Spleen (tissue), 13 donors: ENCODE measurements at places on chromosomes 13 and 19. TPM values are rescaled to one million over a fixed set of nuclear protein-coding genes. Genes with fewer than 3 reads are reported as not detected.

The NFILZ gene
- not detected for polyA plus RNA-seq

The FLT1 gene
- polyA plus RNA-seq, result 1.2 TPM

DNA sequence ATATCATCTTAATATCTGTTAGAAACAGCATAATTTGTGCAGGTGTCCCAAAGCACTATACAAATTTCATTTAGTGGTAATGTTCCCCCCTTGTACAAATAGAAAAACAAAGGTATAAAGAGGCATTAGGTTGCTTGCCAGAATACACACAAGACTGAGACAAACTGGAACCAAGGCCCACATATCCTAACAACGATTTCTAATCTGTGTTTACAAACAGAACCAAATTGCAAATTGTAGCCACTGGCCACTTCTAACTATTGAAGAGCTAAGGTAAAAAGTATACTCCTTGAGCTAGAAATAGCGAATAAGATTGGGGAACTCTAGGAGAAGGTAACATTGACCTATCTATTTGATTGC lies 526.1 kb downstream of the KLF12 start:
- no peaks in the 10 kb centered on the region for H3K4me1 ChIP-seq
- no peaks in the 10 kb centered on the region for H3K27me3 ChIP-seq
- no peaks in the 10 kb centered on the region for H3K36me3 ChIP-seq
- no peak overlapping the region for H3K4me3 ChIP-seq
- no peak overlapping the region for H3K27ac ChIP-seq

DNA sequence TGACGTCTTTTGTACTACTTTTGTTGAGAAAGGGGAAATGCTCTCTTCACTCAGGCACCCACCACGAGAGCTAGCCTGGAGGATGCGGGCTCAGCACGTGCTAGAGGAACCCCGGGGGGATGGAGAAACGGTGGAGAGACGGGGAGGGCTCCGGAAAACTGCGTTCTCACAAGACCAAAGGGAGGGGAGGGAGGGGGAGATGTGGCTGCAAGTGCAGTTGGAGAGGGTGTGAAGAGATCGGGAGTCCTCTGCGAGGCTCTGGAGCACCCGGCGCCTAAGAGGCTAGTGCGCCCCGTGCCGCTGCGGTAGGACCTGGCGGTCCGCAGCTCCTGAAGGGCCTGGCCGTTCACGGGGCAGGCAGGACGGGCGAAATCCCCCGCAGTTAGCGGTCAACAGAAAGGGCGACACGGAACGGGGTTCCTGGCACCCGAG lies 43.4 kb upstream of the XPO4 start:
- peaks cover 31% of the 10 kb centered on the region for H3K27me3 ChIP-seq
- H3K27ac ChIP-seq, result no peak overlapping the region
- no peak overlapping the region for H3K4me3 ChIP-seq
- no peak for DNase-seq
- H3K36me3 ChIP-seq, result no peaks in the 10 kb centered on the region

- H3K36me3 ChIP-seq, result no peaks in the 10 kb centered on the region
- H3K27ac ChIP-seq, result no peak overlapping the region
- DNase-seq, result no peak
- H3K4me3 ChIP-seq, result no peak overlapping the region
- H3K4me1 ChIP-seq, result peaks cover 15% of the 10 kb centered on the region
- H3K27me3 ChIP-seq, result no peaks in the 10 kb centered on the region
Observed at GRCh38 chr19:50799547-50799851, 9.3 kb downstream of the ACP4 start.

- H3K27ac ChIP-seq, result no peak overlapping the region
- H3K27me3 ChIP-seq, result no peaks in the 10 kb centered on the region
- no peaks in the 10 kb centered on the region for H3K36me3 ChIP-seq
- no peak overlapping the region for H3K4me3 ChIP-seq
Observed at GRCh38 chr19:27962264-27962663, 1250.7 kb downstream of the UQCRFS1 start.

DNA sequence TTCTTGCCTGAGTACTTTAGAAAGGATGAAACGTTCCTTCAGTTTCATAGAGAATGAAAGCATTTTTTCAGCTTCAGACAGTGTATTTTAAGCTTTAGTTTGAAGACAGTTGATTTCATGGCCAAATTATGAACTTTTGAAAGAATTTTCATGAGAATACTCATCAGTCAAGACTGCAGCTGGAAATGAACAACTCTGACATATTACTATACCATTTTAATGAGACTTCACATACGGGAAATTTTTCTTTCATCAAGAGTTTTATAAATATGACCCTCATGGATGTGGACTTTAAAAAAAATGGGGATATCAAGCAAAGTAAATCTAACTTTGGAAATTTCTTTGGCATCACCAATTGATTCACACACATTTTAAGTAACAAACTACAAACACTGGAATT lies 6.4 kb downstream of the LATS2 start:
- H3K36me3 ChIP-seq, result no peaks in the 10 kb centered on the region
- H3K4me3 ChIP-seq, result no peak overlapping the region
- peaks cover 5% of the 10 kb centered on the region for H3K4me1 ChIP-seq
- H3K27me3 ChIP-seq, result no peaks in the 10 kb centered on the region
- no peak for DNase-seq

DNA sequence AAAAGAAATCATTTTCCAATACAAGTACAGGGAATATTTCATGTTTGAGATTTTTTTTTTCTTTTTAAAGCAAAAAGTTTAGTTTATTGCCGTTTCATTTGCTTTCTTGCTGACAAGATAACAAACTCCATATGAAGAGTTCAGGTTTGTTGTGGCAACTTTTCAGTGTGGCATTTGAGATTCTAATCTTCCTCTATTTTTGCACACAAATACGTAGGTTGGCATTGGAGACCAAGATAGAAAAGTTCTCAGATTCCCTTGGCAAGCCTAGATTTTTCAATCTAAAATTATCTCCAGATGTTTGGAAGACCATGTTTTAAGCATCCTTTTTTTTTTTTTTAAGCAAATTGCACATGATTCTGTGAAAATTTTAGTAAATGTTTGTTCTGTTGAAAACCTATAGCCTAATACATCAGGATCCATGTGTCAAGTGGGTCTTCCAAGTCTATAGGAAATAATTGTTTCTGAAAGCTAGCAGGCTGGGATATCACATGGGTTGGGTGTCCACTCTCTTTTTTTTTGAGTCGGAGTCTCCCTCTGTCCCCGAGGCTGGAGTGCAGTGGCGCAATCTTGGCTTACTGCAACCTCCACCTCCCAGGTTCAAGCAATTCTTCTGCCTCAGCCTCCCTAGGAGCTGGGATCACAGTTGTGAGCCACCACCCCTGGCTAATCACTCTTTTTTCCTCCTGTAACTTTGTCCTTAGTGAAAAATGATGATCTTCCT lies 2.6 kb downstream of the GARRE1 start:
- H3K4me1 ChIP-seq, result peaks cover 47% of the 10 kb centered on the region
- DNase-seq, result no peak
- H3K27me3 ChIP-seq, result no peaks in the 10 kb centered on the region
- no peak overlapping the region for H3K27ac ChIP-seq

GRCh38 chr19:48329167-48329891 lies 4.0 kb downstream of the EMP3 start:
- peaks cover 7% of the 10 kb centered on the region for H3K36me3 ChIP-seq
- H3K27ac ChIP-seq, result peak overlapping the region; percentile 96
- H3K4me1 ChIP-seq, result peaks cover 98% of the 10 kb centered on the region
- DNase-seq, result no peak
- H3K27me3 ChIP-seq, result no peaks in the 10 kb centered on the region
- no peak overlapping the region for H3K4me3 ChIP-seq
